ENCODE measurements at places on chromosomes 7 and 10. TPM values are rescaled to one million over a fixed set of nuclear protein-coding genes. Genes with fewer than 3 reads are reported as not detected.

The STK32C gene
- 7.6 TPM for total RNA-seq

GRCh38 chr10:14309593-14309992 lies 21.1 kb downstream of the FRMD4A start:
- DNase-seq = no peak

DNA sequence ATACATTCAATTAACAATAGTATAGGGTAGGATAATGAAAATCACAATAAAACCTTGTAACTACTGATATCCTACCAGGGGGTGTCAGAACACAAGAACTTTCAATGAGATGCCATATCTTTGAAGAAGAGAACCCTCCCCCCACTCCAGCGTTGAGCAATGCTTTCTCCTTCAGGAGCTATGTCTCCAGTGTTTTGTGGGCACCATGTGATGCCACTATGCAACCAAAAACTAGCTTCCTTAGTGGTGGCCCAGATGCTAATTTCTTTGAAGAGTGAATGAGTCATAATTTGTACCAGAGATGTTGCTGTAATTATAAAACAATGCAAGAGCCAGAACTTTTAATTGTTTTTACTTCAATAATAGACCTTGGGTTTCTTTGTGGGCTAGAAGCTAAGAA lies 76.0 kb upstream of the ADO start:
- no peak for DNase-seq

The ARHGAP22 gene
- 6.5 TPM for total RNA-seq

The NPFFR1 gene
- total RNA-seq = 0.60 TPM

DNA sequence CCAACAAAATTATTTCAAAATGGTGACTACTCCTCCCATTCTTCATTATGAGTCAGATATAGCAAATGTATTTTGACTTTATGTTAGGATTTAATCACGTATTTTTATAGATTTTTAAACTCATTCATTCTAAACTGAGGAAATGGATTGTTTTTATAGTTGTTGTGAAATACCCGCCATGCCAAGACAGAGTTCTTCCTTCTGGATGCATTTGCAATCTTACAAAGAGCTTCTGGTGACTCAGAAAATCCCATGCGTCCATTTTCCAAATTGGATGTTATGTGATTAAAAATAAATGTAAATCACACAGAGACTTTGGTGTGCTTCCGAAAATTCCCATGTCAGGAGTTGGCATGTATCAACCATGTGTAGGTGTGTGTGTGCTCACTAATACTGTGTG lies 179.3 kb downstream of the TRIL start:
- no peak for DNase-seq

The POU6F2 gene
- total RNA-seq = 0.56 TPM

DNA sequence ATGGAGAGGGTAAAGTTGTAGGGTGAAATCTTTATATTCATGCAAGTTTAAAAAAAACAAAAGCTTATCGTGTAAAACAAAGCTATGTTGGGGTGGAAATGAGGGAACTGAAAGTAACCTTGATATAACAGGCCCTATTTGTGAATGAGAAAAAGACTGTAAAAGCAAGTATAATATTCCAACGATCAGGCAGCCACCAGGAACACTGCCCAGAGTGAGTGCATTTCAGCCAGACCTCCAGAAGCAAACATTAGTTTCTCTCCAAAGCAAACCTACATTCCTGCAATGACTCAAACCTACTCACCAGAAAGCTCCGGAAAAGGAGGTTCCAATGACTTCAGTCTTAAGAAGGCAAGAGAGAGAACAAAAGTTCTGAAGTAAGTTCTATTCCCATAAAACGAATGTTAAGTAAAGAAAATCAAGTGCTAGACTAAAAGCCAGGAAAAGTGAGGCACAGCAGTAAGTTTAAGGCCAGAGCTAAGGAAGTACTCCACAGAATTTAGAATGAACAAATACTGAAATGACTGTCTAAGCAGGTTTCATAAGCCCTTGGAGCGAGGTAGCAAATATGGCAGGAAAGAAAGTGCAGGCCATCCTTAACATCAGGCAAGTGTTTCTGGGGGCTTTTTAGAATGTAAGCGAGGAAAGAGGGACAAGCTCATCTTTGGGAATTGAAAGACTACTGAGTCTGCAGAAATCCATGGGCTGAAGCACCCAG lies 493.1 kb downstream of the XPNPEP1 start:
- no peak for DNase-seq

GRCh38 chr10:54900584-54900983 lies 99.6 kb upstream of the PCDH15 start:
- no peak for DNase-seq

DNA sequence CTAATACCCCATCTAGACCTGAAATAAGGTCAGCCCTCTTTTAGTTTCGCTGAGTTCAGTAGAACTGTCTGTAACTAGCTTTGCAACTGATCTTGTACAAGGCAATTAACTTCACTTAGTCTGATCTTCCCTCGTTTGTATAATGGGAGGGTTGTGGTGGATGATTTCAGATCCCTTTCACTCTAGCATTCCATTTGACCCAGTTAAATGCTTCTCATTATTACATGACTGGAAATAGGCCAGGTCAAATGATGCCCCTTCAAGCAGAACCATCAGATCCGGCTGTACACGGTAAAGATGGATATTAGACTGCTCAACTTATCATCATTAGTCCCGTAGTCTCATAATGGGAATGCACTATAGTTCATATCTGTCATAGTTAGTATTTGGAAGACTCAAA lies 1009.0 kb downstream of the LRMDA start:
- no peak for DNase-seq

DNA sequence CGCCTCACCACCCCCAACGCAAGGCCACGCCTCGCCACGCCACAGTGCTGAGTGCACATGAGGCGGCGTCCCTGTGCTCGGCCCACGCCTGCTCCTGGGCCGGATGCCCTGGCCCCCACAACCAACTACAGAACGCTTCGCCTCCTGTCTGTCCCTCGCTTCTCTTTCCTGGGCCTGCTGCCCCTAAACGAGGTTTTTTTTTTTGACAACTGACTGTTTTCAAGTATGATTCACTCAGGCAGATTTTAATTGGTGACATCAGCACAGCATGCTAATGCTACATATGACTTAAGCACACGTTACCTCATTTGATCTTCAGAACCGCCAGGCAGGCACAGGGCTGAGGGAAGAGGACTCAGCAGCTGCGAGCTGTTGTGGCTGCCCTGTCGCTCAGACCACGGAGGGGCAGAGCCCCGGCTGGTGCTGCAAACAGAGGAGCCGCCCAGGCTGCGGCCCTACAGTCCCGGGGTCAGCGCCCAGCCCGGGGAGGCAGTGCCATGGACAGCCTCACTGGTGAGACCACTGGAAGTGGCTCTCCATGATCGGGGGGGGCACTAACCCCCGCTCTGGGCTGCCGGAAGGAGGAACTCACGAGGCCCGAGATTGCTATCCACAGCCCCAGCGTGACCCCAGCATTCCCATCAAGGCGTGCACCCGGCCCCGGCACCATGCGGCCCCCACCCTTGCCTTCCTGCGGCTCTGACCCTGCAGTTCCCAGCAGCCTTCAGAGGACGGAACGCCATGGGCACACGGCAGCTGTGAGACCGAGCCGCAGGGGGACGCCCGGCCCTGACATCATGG lies 212.8 kb downstream of the MAD1L1 start:
- DNase-seq = no peak

DNA sequence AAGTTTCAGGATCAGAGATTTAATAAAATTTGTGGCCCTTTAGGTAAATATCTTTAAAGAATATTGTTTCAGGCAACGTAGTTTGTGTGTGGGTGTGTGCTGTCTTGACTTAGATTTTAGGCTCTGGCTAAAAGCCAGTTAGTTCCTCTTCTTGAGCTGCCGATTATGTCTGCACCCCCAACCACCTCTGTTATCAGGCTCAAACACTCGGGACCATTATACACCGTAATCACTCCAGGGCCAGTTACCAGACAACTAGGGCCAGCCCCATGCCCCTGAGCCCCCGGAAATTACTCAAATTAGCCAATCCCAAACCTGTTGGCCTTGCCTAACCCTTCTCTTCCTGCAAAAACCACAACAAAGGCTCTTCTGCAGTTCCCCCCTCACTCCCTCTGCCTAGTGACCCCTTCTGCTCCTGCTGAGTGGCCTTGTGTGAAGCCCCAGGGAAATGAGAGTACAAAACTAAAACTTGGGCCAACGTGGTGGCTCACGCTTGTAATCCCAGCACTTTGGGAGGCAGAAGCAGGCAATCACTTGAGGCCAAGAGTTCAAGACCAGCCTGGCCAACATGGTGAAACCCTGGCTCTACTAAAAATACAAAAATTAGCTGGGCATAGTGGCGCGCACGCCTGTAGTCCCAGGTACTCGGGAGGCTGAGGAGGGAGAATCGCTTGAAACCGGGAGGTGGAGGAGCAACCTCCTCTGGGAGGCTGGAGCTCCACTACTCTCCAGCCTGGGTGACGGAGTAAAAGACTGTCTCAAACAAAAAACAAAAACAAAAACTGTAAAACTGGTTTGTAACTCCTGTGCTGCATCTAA lies 9.2 kb upstream of the HNRNPF start:
- DNase-seq = no peak

GRCh38 chr7:18648849-18649758 lies 153.6 kb downstream of the HDAC9 start:
- no peak for DNase-seq

The SPDYE9 gene
- total RNA-seq = not detected

DNA sequence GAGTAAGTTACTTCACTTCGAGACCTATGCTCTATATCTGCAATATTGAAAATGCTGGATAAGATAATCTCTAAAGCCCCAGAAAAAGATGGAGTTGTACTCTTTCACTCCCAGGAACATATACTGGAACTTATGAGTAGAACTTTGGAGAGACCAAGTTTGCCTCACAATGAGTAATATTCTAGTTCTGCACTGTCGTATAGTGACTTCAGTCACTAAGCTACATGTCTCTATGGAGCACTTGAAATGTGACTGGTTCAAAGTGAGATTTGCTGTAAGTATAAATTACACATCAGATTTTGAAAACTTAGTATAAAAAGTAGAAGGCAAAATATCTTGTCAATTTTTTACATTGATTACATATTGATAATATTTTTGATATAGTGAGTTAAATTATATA lies 116.4 kb downstream of the PTEN start:
- DNase-seq = no peak

- DNase-seq = no peak
Observed at GRCh38 chr10:35502692-35503091, 102.4 kb upstream of the GJD4 start.
